ENCODE measurements at places on chromosomes 7 and 10.

DNA sequence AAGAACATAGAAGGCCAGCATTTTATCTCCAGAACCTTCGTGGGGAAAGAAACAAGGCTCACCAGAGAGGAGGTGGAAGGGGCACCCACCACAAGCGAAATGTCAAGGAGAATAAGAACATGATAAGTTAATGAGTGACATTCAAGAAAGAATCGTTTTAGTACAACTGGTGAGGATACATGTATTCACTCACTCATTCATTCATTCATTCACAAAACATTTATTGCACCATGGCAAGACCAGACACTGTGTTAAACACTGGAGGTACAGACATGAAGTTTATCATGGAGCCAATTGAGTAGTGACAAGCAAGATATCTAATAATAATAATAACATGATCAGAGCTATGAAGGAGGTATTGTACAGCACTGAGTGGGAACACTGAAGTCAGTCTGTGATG is 1.7 kb upstream of the ZNRF2 start:
- DNase-seq: no peak

DNA sequence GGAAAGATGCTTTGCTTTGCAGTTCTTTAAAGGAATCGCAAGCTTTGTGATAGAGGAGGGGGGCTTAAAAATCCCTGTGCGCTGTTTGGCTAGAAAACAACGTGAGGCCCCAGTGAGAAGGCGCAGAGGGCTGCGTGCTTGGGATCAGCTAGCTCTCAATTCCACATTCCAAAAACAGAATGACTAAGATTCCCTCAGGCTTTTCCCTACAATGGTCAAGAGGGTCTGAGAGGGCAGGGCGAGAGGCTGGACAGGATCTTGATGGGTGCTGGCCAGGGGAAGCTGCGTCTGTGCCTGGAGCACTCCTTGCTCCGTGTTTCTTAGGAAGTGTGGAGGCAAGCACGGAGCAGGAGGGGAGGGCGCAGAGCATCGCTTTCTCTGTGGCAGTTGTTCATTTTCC is 72.1 kb upstream of the INHBA start:
- no peak for DNase-seq

- DNase-seq: no peak
Observed at GRCh38 chr10:132710746-132711612, 75.0 kb downstream of the NKX6-2 start.

DNA sequence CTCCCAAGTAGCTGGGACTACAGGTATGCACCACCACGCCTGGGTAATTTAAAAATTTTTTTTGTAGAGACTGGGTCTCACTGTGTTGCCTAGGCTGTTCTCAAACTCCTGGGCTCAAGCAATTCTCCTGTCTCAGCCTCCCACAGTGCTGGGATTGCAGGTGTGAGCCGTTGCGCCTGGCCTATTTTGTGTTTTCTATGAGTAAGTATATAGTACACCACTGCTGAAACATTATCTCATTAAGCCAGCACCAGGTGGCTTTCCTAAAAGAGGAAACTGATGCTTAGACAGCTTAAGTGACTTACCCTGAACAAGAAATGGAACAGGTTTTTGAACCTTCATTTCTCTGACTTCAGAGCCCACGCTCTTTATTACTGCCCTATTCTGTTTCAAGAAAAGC is 7.8 kb upstream of the PTPN12 start:
- no peak for DNase-seq

GRCh38 chr10:116744885-116745284 is 2.5 kb upstream of the HSPA12A start:
- DNase-seq: no peak

- DNase-seq: no peak
Observed at GRCh38 chr10:5486853-5487235, 12.5 kb downstream of the CALML5 start.

DNA sequence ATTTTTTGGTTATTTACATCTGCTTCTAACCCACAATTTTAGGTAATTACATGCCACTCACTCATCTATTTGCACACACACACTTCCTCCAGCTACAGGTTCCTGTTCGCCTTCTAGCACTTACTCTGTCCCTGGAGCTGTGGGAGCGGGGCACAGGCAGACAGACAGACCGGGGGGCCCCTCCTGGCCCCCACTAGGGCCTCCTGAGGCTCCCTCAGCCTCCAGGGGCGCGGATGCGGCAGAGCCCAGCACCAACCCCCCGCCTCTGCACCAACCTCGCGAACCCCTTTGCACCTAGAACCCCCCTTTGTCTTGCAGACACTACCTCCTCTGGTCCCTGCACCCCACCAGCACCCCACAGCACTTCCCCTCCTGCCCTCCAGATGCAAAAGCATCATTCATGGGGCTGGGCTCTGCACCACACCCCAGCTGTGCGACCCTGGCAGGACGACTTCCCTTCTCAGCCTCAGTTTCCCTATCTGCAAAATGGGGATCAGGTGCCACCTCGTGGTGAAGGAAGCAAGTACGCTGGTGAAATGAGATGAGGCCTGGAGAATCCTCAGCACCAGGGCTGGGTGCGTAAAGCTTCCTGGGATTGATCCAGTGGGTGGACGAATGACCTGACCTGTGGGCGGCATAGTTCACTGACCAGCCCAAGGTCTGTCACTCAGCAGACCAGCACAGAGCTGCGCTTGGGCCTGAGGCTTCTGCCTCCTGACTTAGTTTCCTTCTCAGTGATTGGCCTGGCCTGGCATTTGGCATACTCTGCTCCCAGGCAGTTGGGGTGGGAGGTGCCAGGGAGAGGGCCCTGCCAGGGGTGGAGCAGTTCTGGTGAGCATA is 37.9 kb downstream of the ELFN1 start:
- DNase-seq: no peak

DNA sequence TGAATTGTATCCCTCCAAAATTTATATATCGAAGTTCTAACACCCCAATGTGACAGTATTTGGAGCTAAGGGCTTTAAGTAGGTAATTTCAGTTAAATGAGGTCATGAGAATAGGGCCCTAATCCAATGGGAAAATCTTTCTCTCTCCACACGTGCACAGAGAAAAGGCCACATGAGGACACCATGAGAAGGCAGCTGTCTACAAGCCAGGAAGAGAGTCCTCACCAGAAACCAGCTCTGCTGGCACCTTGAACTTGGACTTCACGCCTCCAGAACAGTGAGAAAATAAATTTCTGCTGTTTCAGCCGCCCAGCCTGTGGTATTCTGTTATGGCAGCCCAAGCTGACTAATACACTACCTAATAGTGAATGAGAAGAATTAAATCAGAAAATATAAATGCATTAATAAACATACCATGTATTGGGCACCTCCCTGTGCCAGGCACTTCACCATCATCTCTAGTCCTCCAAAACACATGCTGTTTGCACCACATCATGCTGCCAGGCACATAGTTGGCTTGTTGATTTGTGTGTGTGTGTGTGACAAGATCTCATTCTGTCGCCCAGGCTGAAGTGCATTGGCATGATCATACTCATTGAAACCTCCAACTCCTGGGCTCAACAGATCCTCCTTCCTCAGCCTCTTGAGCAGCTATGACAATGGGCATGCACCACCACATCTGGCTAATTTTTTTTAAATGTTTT is 9.1 kb upstream of the TOMM7 start:
- DNase-seq: no peak

GRCh38 chr7:94972296-94972695 is 64.9 kb downstream of the PPP1R9A start:
- DNase-seq: no peak

- no peak for DNase-seq
Observed at GRCh38 chr10:97059006-97059871, 126.5 kb downstream of the SLIT1 start.

GRCh38 chr7:75971961-75972763 is 22.2 kb downstream of the TMEM120A start:
- DNase-seq: no peak

DNA sequence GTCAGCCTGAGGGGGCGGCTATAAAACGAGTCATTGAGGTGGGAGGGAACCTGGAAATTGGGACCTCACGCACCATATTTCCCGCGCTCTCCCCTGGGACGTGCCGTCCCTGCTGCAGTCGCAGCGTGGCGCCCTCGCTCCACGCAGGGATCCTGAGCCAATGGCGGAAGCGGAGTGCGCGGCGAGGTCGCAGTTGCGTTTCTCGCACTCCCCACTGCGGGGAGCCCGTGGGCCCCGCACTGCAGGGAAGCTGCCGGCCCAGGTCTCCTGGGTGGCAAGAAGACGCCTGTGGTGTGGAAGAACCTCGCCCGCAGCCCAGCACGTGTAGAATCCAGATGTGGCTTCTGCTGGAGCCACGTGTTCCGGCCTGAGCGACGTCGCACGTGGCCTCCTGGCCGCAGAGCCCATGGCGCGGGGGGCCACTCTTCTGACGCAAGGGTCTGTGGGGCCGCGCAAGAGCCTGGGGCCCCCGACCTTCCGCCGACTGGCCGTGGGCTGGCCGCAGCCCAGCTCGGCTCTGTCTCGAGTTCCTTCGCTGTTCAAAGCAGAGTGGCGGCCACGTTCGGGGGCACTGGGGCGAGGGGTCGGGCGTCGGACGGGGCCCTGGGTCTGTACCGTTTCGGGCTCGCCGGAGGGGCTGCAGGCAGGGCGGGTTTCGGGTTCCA is 26.4 kb downstream of the HIF1AN start:
- DNase-seq: peak; percentile 35

DNA sequence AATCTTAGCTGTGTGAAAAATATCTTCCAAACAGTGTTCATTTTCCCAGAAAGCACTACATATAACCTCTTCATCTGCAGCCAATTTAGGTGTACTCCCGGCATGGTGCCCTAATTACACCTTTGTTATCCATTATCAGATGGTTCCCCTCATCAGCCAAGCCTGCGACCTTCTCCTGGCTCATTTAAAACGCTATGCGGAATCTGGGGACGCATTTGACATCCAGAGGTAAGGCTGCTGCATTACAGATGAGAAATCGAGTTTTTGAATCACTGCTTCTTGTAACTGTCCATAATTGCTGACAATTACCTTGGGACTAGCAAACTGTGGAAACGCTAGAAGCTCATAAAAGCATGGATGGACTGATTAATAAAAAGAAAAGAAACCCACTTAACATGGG is 109.5 kb downstream of the PARP12 start:
- DNase-seq: no peak
